ENCODE measurements at places on chromosomes 2 and 18. TPM values are rescaled to one million over a fixed set of nuclear protein-coding genes. Genes with fewer than 3 reads are reported as not detected.

Gene ESPNL
- 0.29 TPM for total RNA-seq

Gene C1GALT1C1L
- total RNA-seq, result 2.9 TPM

Gene IGFBP5
- total RNA-seq, result 300 TPM

Gene ANKRD53
- 0.71 TPM for total RNA-seq

Gene NEU2
- not detected for total RNA-seq

Gene CYP27C1
- 0.25 TPM for total RNA-seq

Gene ASIC4
- total RNA-seq, result 1.6 TPM

Gene ITPRID2
- 80.5 TPM for total RNA-seq

Gene AFG3L2
- total RNA-seq, result 84.6 TPM

Gene ASAP2
- total RNA-seq, result 15.2 TPM

Gene ONECUT2
- 0.20 TPM for total RNA-seq

Gene SERPINB3
- not detected for total RNA-seq

Gene SKOR2
- not detected for total RNA-seq

Gene CHST10
- 21.9 TPM for total RNA-seq

Gene PCARE
- total RNA-seq, result 2.8 TPM

Gene SPTBN1
- total RNA-seq, result 304 TPM

Gene ALPP
- total RNA-seq, result not detected

Gene DSC2
- 20.1 TPM for total RNA-seq

Gene PLEKHH2
- total RNA-seq, result 3.3 TPM

Gene DNER
- total RNA-seq, result 27.2 TPM

Gene EFEMP1
- total RNA-seq, result 133 TPM

Gene CYP27A1
- total RNA-seq, result 15.0 TPM

Gene SCG2
- 0.61 TPM for total RNA-seq

Gene GPR45
- total RNA-seq, result not detected

Gene ZNF521
- 54.5 TPM for total RNA-seq

Gene TMEFF2
- 0.14 TPM for total RNA-seq

Gene PTPRM
- 63.4 TPM for total RNA-seq

Gene RALB
- 44.2 TPM for total RNA-seq

Gene TEKT4
- total RNA-seq, result not detected

Gene LIPT1
- 7.1 TPM for total RNA-seq

Gene TSPYL6
- not detected for total RNA-seq

Gene CFAP65
- total RNA-seq, result not detected

Gene SOX11
- total RNA-seq, result 0.91 TPM

Gene ACADL
- total RNA-seq, result 3.4 TPM

Gene TNS1
- total RNA-seq, result 513 TPM

All from right cardiac atrium (tissue), 5 donors.